Activated CD8-positive, alpha-beta memory T cell treated with anti-CD3 and anti-CD28 coated beads for 24 hours (primary cell): ENCODE measurements at places on chromosomes 7 and 10.

- DNase-seq = no peak
Observed at GRCh38 chr10:10256860-10257259, 760.8 kb upstream of the CELF2 start.

DNA sequence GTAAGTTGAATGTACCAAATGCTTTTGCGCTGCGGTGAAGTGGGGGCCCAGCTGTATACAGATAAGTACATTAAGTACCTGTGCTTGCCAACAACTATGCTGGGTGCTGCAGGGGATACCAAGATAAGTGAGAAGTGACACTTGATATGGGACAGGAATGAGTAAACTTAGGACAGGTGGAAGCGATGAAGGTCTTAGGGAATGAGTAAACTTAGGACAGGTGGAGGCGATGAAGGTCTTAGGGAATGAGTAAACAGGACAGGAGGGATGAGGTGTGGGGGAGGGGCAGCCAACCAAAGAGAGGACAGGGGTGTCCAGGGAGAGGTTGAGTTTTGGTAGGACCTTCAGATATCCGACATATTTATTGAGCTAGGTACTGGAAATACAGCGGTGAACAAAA lies 1.4 kb downstream of the MDH2 start:
- DNase-seq = no peak

GRCh38 chr10:9102026-9102425 lies 1047.5 kb downstream of the GATA3 start:
- DNase-seq = no peak

- DNase-seq = no peak
Observed at GRCh38 chr7:110831419-110831818, 259.5 kb upstream of the LRRN3 start.

DNA sequence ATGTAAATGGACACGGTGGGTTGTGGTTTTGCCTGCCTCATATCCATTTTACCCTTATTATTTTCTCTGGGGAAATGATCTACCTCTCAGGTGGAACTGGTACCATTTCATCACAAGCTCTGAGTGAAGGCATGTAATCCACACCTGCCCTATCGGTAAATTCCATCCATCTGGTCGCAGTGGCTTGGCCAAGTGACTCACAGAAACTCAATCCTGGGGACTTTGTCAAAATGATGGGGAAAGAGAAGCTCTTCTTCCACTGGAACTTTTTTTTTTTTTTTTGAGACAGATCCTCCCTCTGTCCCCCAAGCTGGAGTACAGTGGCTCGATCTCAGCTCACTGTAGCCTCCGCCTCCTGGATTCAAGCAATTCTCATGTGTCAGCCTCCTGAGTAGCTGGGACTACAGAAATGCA lies 48.2 kb upstream of the ANKRD1 start:
- no peak for DNase-seq

DNA sequence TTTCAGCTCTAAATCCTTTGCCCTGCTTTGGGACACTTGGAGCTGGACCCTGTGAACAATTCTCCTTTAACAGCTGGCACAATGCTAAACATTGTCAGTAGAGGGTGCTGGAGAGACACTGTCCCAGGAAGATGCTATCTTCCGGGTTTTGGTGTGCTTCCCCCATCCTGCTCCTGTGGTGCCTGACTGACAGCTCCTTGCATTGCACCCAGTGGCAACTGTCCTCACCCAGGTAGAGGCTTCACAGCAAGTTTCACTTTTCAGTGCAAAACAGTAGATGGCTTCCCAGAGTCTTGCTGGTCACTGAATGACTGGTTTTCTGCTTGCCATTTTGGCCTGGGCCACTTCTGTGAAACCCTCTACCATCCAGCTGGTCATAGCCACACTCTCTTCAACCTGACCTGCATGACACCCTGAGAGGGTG lies 77.3 kb downstream of the CDC14C start:
- DNase-seq = no peak

DNA sequence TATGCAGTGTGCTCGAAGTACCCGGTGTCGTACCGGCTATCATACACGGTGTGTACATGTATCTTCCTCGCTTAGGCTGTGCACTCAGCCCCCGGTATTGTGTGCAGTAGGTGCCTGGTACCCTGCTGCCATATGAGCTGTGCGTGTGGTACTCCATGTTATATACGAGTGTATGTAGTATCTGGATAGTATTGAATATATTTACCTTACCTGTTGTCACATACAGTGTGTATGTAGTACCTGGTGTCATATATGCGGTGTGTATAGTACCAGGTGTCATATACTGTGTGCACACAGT lies 1.2 kb downstream of the ZMYND11 start:
- no peak for DNase-seq

GRCh38 chr10:113627836-113628235 lies 36.0 kb downstream of the NRAP start:
- DNase-seq = no peak
